ENCODE measurements at places on chromosomes 16 and 17.

DNA sequence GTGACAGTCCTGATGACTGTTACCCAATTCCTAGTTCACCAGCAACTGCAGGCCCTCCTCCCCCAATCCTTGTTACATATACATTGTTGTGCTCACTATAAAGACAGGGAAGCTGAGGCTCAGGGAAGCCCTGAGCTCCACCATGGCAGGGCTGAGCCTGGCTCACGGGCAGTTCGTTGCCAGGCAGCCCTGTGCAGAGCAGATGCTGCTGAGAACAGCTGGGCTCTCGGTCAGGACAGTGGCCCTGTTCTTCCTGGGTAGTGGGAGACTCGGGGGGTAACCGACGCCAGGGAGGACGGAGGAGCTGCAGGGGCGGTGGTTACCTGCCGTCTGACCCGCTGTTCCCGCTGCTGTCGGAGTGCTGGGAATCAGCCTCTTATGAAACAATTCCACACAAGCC, 80.9 kb upstream of the ZNF469 start:
- DNase-seq, result no peak

DNA sequence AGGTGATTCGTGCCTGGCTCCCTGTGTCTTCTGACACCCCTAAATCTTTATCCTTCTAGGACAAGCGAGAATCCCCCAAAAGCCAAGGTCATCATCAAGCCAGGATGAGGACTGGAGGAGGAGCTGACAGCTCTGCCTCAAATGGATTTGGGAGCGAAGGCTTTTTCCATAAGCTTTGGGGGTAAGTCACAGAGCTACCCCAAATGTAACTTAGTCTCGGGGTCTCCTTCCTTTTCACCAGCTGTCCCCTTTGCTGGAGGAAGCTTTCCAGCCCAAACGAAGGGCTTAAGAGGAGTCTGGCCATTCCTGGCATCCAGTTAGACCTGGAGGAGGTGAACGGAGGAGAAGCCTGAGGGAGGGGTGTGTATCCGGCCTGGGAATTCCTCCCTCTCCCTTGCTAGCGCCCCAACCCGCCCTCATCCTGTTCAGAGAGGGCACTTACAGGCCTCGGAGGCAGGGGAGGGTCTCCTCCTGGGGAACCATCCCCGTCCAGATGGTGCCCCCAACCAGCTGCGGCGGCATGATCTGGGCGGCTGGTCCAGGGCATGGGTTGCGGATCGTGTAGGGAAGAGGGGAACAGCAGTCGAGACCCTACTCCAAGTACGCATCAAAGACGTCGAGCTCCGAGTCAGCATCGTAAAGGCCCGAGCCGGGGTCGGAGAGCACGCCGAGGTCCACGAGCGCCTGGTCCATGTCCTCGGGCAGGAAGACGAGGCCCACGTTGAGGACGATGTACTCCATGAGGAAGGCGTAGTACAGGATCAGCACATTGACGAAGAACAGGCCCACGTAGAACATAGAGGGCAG, 938 bp downstream of the DEXI start:
- DNase-seq, result no peak

DNA sequence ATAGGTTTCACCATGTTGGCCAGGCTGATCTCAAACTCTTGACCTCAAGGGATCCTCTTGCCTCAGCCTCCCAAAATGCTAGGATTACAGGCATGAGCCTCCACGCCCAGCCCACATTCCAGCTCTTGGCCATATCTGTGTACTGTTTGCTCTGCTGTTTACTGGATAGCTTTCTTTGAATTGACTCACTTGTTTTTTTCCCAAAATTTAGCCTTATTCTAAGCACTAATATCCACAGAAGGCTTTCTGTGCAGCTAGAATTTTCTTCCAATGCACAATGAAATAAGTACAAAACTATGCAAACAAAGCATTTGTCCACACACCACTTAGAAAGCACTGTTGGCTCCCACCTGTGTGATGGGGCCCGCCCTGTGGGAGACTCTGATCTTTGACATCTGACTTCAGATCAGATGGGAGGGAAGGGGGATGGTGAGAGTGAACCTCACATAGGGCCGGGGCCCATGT, 72.2 kb downstream of the CLEC16A start:
- no peak for DNase-seq

DNA sequence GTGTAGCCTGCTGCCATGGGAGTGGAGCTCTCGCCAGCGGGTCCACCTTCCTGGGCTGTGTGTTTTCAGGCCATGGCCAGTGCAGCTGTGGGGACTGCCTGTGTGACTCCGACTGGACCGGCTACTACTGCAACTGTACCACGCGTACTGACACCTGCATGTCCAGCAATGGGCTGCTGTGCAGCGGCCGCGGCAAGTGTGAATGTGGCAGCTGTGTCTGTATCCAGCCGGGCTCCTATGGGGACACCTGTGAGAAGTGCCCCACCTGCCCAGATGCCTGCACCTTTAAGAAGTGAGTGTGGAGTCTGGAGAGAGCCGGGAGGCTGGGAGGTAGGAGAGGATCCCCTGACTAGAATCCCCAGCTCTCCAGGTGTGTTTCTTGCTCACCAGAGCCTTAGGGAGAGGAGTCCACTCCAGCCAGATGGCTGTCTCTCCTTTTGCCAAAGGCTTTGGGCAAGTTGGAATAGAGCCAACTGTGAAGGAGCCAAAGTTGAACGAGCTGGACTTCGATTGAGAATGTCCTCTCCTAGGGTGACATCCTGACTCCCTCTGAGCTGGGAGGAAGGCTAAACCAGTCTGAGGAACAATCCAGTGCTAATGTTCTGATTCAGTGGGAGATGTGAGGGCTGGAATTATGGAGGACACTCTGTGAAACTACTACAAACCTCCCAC, 24.4 kb upstream of the EFCAB13 start:
- no peak for DNase-seq

GRCh38 chr16:69340095-69340644, 598 bp downstream of the NIP7 start:
- DNase-seq, result no peak

DNA sequence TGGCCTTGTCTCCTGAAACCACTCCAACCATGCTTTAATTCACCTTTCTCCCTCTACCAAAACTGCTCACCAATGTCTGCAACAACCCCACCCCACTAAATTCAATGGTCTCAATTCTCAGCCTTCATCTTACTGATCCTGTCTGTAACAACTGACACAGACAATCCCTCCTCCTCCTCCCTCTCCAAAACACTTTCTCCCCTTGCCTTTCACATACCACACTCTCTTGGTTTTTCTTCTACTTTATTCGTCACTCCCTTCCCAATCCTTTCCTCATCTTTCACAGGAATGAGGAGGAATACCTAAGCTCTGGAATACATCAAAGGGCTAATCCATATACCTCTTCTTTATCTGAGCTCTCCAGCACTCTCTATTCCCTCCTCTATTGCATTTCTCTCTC, 65.4 kb downstream of the STH start:
- DNase-seq, result no peak

DNA sequence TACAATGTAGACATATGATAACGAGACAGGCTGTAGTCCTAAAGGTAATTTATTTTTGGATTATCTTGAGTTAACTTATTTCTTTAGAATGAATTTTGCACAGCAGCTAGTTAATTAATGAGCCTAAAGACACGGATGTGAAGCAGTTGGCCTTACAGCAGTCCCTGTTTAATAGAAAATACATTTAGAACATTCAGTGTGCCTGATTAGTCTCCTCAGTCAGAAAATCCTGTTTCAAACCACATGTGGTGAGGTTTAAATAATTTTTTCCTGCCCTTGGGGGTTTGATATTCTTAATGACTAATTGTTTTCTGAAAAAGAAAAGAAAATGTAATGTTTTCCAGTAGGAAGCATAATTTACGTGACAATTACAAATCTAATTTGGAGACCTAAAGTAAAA, 494.2 kb upstream of the CDH8 start:
- no peak for DNase-seq

DNA sequence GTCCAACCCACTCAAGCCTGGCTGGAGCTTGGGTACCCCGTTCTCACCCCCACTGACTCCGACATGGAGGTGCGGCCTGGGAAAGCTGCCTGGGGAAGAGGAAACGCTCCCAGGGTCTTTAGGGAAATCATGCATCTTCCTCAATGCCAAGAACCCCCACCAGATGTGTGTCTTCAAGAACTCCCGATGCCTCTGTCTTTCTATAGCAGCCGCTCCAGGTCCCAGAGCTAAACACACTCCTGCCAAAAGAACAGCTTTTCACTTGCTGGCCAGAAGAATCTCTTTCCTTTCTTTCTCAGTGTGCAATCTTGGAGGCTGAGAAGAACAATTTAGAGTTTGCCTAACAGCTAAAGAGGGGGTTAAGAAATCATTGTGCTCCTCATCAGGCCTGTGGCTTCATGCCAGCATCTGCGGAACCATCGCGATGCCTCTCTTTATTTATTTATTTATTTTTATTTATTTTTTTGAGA, 41.1 kb upstream of the MTSS2 start:
- no peak for DNase-seq
